ENCODE measurements at places on chromosomes 3 and 15. TPM values are rescaled to one million over a fixed set of nuclear protein-coding genes. Genes with fewer than 3 reads are reported as not detected.

- peaks cover 59% of the 10 kb centered on the region for H3K4me1 ChIP-seq
- H3K4me3 ChIP-seq, result no peak overlapping the region
- no peak overlapping the region for H3K27ac ChIP-seq
- no peak for DNase-seq
- peaks cover 17% of the 10 kb centered on the region for H3K27me3 ChIP-seq
Observed at GRCh38 chr3:128553560-128553959, 60.6 kb upstream of the GATA2 start.

DNA sequence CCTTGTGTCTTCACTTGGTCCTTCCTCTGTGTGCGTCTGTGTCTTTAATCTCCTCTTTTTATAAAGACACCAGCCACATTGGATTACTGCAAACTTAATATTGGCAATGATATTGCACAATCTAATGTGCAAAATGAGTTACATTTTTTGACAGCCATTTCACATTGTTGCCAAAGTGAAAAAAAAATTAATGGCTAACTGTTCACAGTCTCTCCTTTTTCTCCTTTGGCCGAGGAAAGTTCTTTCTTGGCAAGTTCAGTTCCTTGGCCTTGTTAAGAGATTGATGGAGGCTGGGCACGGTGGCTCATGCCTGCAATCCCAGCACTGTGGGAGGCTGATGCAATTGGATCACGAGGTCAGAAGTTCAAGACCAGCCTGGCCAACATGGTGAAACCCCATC lies 62.2 kb upstream of the ZNF280D start:
- no peak overlapping the region for H3K4me3 ChIP-seq
- no peaks in the 10 kb centered on the region for H3K36me3 ChIP-seq
- H3K27ac ChIP-seq, result no peak overlapping the region
- no peaks in the 10 kb centered on the region for H3K27me3 ChIP-seq
- no peak for DNase-seq

DNA sequence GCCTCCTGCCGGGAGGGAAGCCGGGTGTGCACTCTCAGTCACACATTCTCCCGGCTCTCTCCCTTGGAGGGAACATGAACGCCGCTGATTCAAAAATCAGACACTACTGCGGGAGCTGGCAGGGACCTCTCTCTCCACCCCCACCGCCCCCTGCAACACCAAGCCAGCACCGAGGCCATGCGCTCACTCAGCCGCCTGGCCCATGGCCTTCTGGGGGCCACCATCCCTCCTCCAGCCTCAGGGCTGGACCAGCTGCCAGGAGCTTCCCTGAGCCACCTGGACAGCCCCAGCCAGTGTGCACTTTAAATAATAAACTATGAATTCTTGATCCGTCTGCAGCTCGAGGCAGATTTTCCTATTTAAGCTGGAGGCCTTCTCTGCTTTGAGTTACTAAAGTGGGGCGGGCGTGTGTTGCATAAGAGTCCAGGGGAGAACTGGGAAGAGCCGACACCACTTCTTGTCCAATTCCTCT lies 30.6 kb downstream of the ADAMTS17 start:
- H3K27ac ChIP-seq, result no peak overlapping the region
- no peak overlapping the region for H3K4me3 ChIP-seq
- H3K4me1 ChIP-seq, result no peaks in the 10 kb centered on the region
- H3K27me3 ChIP-seq, result no peaks in the 10 kb centered on the region
- no peak for DNase-seq

- H3K4me1 ChIP-seq, result peaks cover 64% of the 10 kb centered on the region
- no peaks in the 10 kb centered on the region for H3K27me3 ChIP-seq
- no peak overlapping the region for H3K27ac ChIP-seq
- H3K36me3 ChIP-seq, result peaks cover 24% of the 10 kb centered on the region
- H3K4me3 ChIP-seq, result no peak overlapping the region
Observed at GRCh38 chr15:64112073-64112772, 16.4 kb downstream of the SNX1 start.

- H3K36me3 ChIP-seq, result no peaks in the 10 kb centered on the region
- DNase-seq, result no peak
- H3K4me3 ChIP-seq, result no peak overlapping the region
Observed at GRCh38 chr3:15337963-15338362, 5.6 kb upstream of the SH3BP5 start.

GRCh38 chr3:125059488-125060245 lies 3.9 kb upstream of the HEG1 start:
- no peaks in the 10 kb centered on the region for H3K36me3 ChIP-seq
- H3K27me3 ChIP-seq, result no peaks in the 10 kb centered on the region
- H3K27ac ChIP-seq, result no peak overlapping the region
- H3K4me1 ChIP-seq, result peaks cover 13% of the 10 kb centered on the region

GRCh38 chr15:91385311-91385710 lies 285.3 kb downstream of the SV2B start:
- no peak overlapping the region for H3K4me3 ChIP-seq
- DNase-seq, result no peak
- no peak overlapping the region for H3K27ac ChIP-seq
- H3K27me3 ChIP-seq, result no peaks in the 10 kb centered on the region

- H3K36me3 ChIP-seq, result peaks cover 92% of the 10 kb centered on the region
- H3K4me3 ChIP-seq, result no peak overlapping the region
- H3K27ac ChIP-seq, result peak overlapping the region; percentile 70
- DNase-seq, result peak; percentile 82
- H3K4me1 ChIP-seq, result peaks cover 34% of the 10 kb centered on the region
Observed at GRCh38 chr15:40982855-40983254, 29.6 kb downstream of the CHAC1 start.

DNA sequence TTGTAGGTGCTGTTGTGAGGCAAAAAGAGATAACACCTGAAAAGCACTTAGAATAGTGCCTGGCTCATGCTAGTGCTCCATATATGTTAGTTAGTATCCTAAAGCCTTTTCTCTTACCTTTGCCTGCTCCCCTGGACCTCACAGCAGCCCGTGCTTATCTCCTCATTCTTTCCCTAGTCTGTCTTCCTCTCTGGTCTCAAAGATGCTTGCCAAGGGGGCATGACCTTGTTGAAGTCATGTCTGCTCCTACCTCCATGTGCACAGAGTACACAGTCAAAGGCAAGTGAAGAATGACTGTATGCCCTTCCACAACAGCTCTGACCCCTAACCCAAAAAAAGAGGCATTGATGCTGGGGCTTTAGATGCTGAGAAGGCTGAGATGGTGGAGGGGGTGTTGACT lies 722 bp upstream of the CYP8B1 start:
- no peaks in the 10 kb centered on the region for H3K36me3 ChIP-seq
- peaks cover 12% of the 10 kb centered on the region for H3K4me1 ChIP-seq
- H3K4me3 ChIP-seq, result no peak overlapping the region
- no peak for DNase-seq

The GREM1 gene
- total RNA-seq, result 0.94 TPM

All from spleen (tissue), 13 donors.